ENCODE measurements at places on chromosomes 11 and 22.

GRCh38 chr11:64385945-64386704 lies 27.2 kb downstream of the RPS6KA4 start:
- no peak for DNase-seq

DNA sequence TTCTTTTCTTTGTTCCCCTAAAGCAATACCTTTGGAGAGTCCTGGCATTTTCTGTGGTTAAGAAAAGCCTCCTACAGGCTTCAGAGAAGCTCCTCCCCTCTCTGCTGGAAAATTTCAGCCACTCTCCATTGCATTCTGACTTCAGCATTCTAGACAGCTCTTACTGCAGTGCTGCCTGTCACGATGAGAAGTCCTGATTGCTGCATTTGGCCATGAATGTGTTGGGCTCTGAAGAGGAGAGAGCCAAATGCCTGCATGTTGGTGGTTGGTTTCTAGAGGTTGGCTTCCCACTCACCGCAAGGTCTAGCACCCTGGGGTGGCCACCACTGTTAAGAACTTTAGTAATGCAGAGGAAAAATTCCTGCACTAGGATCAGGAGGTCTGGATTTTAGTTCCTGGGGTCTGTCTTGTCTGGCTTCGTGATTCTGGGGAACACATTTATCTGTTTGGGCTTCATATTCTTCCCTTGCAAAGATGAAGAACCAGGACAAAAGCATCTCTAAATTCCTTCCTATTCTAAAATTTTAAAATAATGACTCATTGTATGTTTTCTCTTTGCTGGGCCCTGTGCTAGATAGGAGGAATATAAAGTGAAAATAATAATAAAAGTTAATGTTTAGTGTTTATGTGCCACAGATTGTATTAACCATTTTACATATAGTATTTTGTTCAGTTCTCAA lies 38.1 kb downstream of the COA4 start:
- DNase-seq, result no peak

- no peak for DNase-seq
These were observed 7.4 kb upstream of the DGKZ start for GRCh38 chr11:46339816-46340215.

- no peak for DNase-seq
These were observed 19.9 kb upstream of the MYOD1 start for GRCh38 chr11:17699147-17700114.

GRCh38 chr11:76288166-76288980 lies 82.1 kb upstream of the WNT11 start:
- no peak for DNase-seq

DNA sequence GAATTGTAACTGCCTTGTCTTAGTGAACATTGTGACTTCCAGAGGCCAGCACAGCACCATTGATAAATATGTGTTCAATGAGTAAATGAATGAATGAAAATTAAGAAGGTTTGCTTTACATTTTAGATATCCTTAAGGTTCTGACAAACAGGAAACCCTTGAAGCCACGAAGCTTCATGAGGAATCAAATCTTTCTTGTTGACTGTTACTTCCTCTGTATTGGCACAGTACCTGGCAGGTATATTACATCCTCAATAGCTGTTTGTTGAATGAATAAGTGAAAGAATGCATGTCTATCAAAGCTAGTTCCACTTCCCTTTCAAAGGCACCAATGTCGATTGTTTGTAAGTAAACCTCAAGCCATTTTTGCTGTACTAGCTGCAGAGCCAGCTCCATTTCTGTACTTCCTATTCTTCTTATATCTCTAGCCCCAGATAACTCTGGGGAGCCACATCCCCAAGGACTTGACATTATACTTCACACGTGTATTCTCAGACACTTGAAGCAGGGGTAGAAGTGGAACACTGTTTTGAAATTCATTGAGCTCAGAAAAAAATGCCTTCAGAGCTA lies 140.3 kb upstream of the RAG2 start:
- no peak for DNase-seq

DNA sequence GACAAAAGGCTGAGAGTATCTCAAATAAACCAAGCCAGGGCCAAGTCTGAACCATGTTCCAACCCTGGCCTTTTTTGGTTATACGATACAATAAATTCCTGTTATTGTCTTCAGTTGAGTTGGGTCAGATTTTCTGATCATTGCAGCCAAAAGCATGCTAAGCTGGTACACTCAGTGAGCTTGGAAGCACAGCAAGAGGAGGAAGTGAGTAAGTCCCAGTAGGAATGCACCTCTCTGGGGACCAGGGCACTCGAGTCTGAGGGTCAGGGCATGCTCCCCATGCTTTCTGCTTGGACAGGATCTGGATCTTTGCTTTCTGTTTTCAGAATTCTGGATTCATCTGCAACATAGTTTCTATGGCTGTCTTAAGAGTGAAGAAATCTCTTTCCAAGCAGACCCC lies 73.1 kb downstream of the TMPRSS5 start:
- no peak for DNase-seq

GRCh38 chr11:118138839-118139420 lies 13.7 kb downstream of the SCN4B start:
- no peak for DNase-seq

DNA sequence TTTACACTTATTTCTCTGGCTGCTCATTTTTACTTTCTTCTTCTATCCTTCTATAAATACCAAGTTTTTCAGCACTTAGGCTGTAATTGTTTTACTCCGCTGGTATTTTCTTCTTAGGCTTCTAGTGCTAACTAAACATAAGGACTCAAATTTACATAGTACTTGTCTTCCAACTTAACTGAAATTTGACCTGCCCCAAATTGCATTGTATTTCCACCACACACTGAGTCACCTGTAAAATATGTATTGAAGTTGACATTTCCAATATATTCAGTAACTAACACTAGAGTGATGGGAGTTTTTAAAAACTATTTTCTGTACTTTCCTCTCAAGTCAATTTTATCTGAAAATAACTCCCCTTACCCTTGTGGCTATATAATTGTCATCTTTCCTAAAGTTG lies 1794.1 kb upstream of the RAG2 start:
- DNase-seq, result no peak

DNA sequence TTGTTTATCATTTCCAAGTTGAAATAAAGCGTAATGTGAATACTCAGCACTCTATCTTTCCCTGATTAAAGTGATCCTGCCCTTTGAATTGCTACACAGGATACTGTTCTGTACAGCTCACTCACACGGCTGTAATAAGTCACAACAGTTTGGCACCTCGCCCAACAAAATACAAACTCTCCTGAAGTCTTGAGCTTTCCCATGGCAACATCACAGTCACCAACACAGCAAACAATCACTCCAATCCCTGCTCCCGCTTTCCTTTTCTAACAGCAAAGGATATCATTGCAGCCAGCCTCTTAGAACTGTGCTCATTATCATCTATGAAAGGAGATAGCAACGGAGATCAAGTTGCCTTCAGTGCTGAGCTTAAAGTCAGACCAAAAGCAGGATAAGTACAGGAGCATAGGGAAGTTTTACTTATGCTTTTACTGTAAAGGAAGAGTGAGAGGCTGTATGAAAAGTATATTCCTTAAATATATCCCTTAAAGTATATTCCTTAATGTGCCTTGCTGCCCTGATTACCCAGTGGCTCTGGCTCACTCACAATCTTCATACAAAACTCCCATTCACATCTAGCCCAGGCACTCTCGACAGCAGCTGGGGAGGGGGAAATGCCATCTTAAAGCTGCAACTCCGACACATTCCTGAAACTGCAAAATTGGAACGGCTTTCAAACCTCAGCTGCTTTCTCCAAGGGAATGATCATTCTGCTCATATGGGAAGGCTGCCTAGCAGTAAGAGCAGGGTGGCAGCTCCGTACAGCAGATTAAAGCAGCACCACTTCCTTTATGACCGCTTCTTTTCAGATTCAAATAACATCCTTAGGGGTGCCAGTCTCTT lies 35.8 kb downstream of the MAML2 start:
- DNase-seq, result no peak

DNA sequence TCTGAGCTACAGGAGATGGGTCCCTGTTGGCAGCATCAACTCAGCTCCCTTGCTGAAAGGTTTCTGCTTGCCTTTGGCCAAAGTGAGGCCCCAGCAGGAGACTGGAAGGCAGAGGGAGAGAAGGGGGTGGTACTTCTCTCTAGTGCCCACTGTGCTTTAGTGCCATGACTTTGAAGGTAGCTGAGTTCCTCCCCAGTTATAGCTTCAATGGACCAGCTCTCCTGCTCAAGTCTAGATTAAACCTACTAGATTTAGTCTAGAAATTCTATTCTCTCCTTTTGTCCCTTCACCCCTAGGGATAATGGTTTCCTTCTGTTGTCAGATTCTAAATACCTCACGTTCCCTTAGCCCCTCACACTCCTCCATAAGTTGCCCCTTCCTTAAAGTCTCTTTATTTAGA lies 119.2 kb downstream of the TIMP3 start:
- DNase-seq, result no peak

GRCh38 chr11:110438017-110438416 lies 8.3 kb downstream of the FDX1 start:
- no peak for DNase-seq

DNA sequence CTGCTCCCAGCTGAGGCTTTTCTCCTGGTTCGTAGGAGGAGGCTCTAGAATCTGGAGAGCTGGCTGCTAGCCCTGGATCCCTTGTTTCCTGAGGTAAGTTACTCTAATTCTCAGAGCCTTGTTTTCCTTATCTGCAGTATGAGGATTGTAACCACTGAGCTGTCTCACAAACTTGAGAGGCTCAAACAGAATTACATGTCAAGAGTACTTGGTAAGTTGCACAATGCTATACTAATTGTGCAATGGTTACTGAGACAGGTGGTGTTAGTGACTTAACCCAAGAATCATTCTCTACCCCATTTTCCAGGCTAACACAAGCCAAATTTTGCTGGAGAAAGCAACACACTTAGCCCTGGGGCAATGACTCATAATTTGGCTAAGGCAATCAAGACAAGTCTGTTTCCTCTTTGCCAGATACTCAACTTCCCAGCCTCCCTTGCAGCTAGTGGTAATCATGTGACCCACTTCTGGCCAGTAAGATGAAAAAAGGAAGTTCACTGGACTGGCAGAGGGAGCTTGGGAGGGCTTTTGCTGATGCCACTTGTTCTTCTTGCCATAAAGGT lies 348.0 kb downstream of the TENM4 start:
- no peak for DNase-seq

GRCh38 chr11:122115524-122116379 lies at the start of gene BLID:
TSS of gene BLID (minus strand) at chr11:122116215. CDS start at chr11:122115922, 293 bp downstream.
- DNase-seq, result no peak

DNA sequence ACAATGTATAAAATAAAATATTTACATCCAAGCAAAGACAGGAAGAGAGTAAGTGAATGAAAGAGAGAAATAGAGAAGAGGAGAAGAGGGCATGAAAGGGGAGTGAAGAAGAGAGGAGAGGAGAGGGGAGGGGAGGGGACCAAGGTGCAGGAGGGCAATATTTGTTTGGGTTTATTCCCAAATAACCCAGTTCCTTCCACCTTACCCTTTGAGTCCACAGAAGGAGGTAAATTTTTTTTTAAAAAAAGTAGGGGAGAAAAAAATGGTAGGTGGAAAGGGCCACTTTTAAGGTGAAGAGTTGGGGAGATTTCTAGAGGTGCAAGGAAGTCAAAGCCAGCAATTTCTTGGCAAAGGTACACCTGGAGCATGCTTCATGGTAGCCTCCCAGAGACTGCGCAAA lies 2.1 kb upstream of the OR5AN1 start:
- no peak for DNase-seq

- no peak for DNase-seq
These were observed 38.1 kb upstream of the CALCB start for GRCh38 chr11:15035283-15035682.

- DNase-seq, result no peak
These were observed 730.6 kb downstream of the METTL15 start for GRCh38 chr11:28838741-28839140.

DNA sequence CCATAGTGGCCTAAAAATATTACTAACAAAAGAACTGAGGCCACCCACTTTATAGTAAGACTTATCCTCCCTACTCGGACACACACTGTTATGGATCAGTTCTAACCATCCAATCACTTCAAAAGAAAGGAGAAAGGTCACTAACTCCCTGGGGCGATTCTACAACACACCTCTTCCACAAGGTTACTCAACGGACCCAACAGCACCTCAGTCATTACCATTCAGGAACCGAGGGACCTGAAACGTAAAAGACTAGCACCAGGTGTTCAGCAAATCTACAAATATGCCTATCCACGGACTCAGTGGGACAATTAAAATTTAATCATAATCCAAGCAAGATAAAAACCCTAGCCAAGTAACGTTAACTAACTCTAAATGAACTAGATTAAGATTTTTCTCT lies 1.6 kb downstream of the HNRNPUL2 start:
- no peak for DNase-seq

GRCh38 chr22:44638971-44639760 lies 62.8 kb upstream of the PRR5 start:
- no peak for DNase-seq

Data from stimulated activated CD8-positive, alpha-beta memory T cell treated with anti-CD3 and anti-CD28 coated beads, Interleukin-2, amount 100 ng/mL, for 1 hour (primary cell).